Activated CD4-positive, alpha-beta T cell treated with anti-CD3 and anti-CD28 coated beads, Interleukin-2, amount 50 U/mL, for 1 hour (primary cell): ENCODE measurements at places on chromosomes 7 and 10.

DNA sequence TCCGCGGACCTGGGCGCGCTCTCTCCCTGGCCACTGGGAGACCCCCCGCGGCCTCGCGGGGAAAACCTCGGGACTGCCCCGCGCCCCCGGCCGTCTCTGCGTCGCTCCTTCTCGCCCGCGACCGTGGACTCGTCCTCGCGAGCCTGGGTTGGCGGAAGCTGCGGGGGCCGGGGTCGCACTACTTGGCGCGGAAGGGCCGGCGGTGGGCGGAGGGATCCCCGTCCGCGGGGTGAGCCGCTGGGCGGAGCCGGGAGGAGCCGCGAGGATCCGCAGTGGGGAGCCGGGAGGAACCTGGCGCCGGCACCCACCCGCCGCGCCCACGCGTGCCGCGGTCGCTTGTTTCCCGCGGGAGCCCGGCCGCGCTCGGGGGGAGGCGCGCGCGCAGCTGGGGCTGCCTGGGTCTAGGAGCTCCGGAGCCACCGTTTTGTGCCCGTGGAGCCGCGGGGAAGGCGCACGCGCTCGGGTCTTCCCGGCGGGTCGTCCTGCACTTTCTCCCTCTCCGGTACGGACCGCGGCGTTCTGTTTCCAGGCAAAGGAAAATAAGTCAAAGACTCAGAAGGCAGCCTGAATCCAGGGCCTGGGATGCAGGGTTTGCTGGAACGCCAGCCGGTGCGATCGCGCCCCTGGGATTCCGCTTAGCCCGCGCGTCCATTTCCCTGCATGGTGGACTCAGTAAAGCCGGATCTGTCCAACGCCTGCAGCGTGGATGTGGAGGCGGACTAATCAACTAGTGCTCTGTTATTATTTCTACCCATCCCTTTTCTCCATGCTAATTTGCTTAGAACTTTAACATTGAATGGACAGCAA, 28.7 kb upstream of the KMT2C start:
- peak; percentile 51 for DNase-seq

DNA sequence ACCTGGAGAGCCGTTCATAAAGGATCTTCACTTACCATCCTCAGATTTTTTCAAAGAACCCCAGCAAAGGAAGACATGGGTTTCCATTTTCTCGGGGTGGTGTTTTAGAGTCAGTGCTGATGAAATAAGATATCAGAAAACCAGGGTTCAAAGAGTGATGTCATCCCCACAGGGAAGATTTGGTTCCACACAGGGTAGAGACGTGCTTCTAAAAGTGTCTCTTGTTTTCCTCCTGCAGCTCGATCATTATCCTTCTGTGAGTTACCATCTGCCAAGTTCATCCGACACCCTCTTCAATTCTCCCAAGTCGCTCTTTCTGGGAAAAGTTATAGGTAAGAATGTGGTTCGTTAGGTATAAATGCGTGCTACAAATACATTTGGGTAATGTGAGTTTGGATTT, 323.8 kb upstream of the C7orf33 start:
- no peak for DNase-seq

DNA sequence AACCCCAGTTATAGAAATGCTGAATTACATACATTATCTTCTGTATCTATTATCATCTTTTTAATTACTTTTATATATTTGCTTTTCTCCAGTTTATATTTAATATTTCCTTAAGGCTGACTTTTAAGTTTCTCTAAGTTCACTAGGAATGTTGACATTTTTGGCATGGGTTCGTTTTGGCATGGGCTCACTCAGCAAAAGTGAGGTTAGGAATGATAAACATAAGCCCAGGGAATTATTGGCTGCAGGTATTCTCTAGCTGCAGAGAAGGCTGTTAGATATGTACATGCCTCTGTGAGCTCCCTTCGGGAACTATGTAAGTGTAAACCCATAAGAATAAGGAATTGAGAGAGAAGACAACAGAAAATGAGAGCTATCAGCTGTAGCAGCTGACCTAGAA, 63.6 kb upstream of the RAB18 start:
- DNase-seq: no peak

GRCh38 chr7:69190763-69191162, 407.5 kb upstream of the AUTS2 start:
- DNase-seq: no peak

DNA sequence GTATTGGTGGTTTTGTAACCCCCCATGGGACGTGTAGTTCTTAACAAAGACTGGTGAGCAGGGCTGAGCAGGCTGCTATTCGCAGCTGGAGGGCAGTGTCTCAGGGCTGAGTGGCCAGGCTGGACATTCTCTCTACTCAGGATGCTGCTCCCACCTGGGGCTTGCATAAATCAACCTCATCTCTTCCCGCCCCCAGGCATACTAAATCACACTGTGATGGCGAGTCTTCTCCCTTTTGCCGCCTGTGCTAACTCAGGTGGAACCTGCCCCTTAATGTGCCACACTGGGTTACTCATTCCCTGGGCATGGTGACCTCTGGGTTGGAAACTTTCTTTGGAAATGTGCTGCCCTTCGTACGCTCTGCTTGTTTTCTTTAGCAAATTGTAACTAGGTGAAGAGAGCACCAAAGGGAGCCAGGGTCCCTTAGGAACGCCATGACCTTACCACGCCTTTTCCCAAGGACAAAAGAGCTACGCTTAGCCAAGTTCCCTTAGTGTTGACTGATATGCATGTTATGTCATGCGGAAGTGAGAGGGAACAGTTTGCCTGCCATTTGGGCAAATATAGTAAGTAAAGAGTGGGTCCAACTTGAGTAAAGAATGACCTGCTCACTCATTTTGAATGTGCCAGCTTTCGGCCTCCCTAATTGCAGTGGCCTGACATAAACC, 40.4 kb upstream of the COBL start:
- DNase-seq: no peak
